Keratinocyte (primary cell): ENCODE measurements at places on chromosomes 3 and 15.

- peak; percentile 72 for DNase-seq
Measured at GRCh38 chr3:14605744-14606143, 45.8 kb upstream of the CCDC174 start.

- DNase-seq = no peak
Measured at GRCh38 chr3:156859578-156859977, 33.4 kb downstream of the LEKR1 start.

DNA sequence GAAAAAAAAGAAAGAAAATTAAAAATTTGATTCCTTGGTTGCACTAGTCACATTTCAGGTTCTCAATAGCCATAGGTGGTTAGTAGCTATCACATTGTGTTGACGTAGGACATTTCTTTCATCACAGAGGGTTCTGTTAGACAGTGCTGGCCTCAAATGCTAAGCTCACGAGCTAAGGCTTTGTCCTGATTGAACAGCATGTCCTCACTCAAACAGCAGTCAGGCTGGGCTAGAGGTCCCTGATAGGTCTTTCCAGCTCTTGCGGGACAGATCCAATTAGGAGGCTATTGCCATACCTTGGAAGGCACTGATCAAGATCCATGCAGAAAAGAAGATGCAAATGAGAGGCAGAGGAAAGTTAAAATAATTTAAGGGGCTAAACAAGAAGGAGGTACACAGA is 85.9 kb upstream of the HACD2 start:
- no peak for DNase-seq

GRCh38 chr3:26521261-26521660 is 101.3 kb upstream of the LRRC3B start:
- no peak for DNase-seq

GRCh38 chr3:113265231-113265630 is 53.9 kb downstream of the BOC start:
- no peak for DNase-seq

- peak; percentile 41 for DNase-seq
Measured at GRCh38 chr15:64731012-64731804, 44.2 kb downstream of the RBPMS2 start.

DNA sequence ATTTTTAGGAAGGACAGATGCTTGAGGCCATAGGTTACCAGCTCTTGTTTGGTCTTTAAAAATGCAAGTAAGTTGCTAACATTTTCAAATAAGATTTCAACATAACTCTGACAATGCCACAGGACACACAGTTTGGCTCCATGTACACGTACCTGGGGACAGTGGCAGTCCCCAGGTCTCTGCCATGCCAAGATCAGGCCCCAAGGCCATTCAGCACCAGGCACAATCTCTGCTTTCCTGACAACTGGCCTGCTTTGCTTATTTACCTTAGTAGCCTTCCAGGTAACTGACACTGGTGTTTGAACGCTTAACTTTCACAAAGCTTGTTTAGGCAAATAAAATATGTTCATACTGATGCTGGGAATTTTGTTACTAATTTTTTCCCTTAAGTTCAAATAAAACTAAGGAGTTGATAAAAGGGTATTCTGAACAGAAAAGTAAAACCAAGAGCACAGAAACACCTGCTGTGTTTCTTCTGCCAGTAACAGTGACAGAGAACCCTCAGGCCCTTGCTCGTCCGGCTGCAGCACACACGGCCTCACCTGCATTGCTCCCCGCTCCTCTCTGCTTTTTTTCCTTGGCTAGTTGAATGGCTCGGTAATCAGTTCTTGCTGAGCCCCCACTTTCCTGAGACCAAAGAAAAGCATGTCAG is 16.5 kb downstream of the ZXDC start:
- DNase-seq = no peak

GRCh38 chr3:73433687-73434086 is 191.1 kb downstream of the PDZRN3 start:
- no peak for DNase-seq

DNA sequence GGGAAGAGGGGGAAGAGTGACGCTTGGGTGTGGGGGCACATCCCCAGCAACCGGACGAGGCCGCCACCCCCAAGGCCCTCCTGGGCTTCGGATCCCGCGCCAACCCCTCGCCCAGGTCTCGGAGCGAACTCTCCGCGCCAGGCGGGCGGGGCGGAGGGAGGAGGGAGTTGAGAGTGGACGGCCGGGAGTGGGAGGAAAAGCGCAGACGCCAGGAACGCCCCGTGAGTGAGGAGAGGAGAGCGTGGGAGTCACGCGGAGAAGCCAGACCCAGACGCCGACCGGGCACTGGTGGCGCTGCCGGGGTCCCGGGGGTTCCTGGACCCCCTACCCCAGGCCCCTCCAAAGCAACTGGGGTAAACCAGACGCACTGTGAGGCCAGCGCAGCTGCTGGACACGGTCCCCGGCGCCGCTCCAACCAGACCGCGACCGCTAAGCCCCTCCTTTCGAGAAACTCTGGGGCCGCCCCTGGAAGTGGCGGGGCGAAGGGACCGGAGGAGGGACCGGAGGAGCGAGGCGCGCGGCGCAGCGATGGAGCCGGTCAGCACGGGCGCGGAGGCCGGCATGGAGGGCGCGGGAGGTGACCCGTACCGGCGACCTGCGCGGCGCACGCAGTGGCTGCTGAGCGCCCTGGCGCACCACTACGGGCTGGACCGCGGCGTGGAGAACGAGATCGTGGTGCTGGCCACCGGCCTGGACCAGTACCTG is at the start of gene EFCC1:
Gene EFCC1 (plus strand): TSS at position 204 of the 705 bp plus-strand sequence. CDS start 325 bp downstream, at position 529.
- no peak for DNase-seq

DNA sequence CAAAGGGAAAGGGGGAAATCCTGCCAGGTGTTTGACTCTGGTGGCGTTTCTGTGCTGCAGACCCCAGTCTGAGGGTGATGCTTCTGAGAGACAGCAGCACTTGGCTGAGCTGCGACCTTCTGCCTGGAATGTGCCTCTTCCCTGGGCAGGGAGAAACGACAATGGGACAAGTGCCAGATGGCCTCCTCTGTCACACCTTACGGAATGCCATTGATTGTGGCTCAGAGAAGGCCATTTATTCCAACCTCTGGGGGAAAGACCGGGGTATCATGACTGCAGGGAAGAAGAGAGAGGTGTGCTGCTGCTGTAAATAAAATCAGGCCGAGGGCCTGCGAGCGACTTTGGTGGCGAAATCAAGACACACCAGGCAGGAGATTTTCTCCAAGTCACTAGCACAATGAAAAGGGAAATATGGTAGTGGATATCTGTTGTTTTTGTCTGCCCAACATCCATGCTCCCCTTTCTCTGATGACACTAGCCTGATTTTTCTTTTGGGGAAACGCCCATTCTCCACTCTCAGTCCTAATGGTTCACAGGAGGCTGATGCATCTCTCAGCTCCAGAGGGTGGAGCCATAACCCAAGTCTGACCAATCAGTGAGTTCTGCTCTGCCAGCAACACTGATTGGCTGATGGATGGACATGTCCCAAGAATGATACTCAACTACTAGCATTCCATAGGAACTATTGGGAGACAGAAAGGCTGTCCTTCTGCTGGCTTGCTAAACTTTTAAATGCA is 336.1 kb downstream of the FOXP1 start:
- no peak for DNase-seq

DNA sequence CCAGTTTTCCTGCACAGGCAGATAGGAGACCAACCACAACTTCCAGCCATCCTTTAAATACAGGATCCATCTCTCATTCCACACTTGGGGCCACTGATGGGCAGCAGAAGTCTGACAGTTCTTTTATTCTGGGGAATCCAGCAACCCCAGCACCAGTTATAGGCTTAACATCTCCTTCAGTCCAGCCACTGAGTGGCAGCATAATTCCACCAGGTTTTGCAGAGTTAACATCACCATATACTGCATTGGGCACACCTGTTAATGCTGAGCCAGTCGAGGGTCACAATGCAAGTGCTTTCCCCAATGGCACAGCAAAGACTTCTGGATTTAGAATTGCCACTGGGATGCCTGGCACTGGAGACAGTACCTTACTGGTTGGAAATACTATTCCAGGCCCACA is 2.9 kb downstream of the NPAP1 start:
- no peak for DNase-seq

DNA sequence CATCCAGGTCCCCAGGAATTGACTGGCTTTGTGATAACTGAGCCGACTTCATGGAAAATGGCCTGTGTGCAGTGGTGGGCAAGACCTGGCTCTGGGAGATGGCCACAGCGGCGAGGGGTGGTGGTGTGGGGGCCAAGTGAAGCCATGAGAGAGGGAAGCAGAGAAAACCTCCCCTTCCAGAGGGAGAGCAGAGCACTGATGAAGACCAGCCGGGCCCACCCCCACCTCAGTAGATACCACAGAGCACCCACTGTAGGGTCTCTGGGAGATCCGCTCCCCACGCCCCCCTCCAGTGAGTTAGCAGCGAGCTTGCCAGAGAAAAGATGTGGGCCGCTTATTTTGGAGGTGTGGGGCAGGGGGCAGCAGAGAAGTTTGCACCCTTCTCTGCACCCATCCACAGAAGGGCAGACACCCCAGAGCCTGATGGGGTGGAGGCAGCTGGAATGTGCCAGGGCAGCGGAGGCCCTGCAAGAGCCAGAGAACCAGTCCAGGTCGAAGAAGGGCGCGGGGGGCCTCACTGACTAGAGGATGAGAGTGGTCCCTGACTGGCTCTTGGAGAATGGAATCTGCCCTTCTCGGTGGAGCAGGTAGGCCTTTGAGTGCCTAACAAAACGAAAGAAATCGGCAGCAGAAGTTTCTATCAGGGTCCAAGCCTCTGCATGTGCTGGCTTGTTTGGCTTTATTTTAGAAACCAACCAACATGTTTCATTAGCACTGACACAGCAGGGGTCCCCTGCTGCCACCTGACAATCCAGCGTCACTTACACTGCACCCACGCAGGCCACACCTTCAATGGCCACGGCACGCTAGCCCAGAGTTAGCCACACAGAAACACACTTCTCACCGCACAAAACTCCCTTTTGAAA is 28.3 kb downstream of the MELTF start:
- no peak for DNase-seq

DNA sequence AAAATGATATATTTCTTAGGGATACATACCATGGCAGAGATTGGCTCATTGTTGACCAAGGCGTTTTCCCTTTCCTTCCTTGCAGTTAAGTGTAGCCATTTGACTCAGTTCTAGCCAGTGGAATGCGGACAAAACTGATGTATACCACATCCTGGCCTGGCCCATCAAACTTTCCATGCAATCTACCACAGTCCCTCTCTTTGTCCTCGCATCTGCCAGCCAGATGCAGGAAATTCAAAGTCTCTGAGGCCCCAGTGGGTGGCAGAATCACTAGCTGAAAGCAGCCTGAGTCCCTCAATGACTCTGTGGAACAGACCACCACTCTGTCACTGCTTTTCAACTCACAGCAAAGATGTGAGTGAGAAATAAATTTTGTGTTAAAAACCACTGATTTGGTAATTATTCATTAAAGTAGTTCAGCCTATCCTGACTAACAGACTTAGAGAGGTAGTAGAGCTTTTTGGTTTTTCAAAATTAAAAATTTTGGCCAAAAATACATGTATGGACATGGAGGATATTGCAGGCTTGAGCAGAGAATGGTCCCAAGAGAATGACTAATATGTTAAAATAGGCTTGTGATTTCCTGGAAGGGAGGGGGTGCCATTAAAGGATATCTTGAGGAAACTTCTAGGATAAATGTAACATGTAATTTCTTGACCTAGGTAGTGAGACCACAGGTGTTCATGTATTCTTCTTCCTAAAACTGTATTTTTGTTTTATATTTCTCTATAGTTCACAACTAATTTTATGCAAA is 10.9 kb downstream of the LRRFIP2 start:
- no peak for DNase-seq

DNA sequence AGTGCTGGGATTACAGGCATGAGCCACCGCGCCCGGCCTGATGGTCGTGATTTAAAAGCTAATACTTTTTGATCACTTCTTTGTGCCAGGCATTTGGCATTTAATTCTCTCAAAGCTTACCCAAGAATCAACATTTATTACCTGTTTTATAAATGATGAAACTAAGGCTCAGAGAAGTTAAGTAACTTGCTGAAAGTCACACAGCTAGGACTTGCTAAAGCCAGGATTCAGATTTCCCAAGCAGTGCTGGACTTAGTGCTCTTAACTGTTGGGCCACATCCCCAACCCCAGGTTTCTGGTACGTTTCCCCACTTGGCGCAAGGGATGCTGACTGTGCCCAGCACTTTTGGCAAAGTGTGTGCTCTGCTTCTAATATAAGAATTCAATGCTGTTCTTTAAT is 10.5 kb downstream of the GRK7 start:
- DNase-seq = no peak

DNA sequence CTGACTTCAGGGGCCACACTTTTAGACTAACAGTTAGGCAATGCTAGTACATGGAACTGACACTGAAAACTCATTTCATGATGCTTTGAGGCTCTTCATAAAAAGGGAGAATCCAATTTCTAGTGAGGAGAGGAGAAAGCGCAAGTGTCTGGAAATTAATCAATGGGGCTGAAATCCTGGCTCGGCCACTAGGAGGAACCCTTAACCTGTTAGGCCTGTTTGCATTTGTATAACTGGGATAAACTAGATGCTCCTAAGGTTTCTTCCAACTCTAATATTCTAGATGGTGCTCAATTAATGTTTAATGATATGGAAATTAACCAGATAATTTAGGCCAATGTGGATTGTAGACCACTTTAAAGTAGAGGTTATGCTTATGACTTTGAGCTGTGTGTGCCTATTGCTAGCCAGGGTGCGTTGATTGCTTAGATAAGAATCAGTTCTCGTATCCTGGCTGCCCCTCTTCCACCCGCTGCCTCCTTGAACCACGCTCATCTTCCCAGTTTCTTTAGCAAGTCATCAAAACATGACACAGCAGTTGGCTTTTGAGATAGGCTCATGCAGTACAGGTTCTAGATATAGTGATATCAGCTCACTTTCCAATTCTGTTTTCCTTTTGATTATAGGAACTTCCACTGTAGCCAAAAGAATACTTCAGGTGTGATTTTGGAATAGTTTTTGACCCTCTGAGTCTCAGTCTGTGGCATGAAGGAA is 16.8 kb upstream of the CRBN start:
- no peak for DNase-seq
